NCI-H1105 treated with DMSO at 0.1 percent for 48 hours (cell line): ENCODE measurements at places on chromosomes 12 and 14.

DNA sequence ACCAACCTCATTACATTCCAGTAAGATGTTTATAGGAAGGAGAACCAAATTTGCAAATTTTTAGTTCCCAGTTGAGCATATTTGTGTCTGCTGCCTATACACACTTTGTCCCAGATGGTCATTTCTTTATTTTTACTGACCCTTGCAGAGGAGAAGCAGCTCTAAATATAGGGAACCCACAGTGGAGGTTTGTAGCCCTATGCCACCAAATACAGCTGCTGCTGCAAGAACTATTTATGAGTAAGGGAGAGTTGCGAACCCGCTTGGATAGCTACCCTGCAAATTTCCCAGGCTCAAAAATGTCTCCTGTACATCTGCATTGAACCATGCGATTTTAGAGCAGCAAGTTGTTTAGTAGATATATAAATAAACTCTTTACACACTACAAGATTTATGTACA lies 48.2 kb downstream of the NAV3 start:
- DNase-seq, result no peak

- DNase-seq, result no peak
Observed at GRCh38 chr12:10873378-10873777, 10.7 kb downstream of the PRH1 start.

GRCh38 chr14:32603992-32604565 lies 275.0 kb downstream of the AKAP6 start:
- DNase-seq, result no peak

DNA sequence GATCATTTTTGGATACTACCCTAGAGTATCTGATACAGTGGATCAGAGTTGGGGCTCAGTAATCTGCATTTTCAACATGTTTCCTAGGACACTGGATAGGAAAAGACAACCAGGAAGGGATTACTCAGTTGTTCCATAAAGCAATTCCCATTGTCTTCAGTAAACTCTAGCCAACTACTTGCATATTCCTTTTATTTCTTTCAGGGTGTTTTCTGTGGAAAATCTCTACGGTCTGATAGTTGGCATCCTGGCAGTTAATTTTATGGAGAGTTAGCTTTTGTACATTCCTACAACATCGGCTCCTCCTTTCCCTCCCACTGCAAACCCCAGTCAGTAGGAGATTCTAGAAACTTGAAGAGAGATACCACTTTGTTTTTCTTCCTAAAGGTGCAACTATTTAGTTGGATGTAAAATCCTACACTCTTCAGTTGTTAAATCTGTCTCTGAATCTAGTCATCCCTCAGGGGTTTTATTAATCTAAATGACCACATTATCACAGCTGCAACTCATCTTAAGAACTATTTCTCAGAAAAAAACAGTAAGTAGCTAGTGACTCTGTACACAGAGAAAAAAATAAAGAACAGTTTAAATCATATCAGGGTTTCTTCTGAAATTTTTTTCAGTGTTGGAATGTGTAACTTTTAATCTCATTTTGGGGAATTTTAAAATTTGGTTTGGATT lies 103.9 kb downstream of the PDE3A start:
- DNase-seq, result no peak

DNA sequence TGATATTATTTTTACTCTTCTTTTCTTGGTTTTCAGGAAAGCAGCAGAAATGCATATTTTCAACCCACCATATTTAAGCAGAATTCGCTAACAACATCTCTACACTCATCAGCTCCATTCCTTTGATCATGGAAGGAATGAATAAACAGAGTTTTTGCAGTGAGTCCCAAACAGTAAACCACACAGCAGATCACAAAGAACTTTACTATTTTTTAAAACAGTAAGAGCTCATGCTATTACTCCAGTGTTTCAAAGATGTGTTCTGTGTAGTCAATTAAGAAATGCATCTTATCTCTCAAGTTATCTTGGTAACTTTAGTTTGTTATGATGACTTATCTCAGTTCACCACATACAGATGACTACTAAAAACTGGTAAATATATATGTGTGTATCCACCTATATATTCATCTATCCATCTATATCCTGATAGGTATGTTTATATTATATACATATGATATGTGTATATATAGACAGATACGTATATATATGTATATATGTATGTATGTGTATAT lies 843.5 kb downstream of the BCL11B start:
- no peak for DNase-seq

DNA sequence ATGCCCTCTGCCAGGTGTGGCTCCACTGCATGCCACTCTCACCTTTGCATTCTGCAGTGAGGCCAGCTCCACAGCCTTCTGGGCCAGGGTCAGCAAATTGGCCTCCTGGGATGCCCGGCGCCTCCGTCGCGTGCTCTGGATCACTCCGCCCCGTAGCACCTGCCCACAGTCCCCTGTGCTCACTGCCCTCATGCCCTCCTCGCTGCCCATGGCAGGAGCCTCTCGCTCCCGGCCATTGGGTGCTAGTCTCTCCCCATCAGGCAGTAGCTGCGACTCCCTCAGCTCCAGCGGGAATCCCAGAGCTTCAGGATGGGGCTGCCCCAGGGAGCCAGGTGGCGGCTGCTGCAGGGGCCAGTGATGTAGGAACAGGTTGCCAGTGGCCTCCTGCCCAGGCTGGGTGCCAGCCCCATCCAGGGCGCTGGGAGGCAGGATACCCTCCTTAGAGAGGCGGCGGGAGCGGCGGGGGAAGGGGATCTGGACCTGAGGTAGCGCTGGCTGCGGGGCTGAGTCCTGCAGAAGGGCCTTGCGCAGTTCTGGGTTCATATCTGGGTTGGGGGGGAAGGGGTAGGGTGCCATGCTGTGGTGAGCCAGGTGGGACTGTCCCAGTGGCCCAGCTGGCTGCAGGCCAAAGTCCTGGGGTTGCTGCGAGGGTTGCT lies 24.5 kb upstream of the PNMA1 start:
- DNase-seq, result no peak

DNA sequence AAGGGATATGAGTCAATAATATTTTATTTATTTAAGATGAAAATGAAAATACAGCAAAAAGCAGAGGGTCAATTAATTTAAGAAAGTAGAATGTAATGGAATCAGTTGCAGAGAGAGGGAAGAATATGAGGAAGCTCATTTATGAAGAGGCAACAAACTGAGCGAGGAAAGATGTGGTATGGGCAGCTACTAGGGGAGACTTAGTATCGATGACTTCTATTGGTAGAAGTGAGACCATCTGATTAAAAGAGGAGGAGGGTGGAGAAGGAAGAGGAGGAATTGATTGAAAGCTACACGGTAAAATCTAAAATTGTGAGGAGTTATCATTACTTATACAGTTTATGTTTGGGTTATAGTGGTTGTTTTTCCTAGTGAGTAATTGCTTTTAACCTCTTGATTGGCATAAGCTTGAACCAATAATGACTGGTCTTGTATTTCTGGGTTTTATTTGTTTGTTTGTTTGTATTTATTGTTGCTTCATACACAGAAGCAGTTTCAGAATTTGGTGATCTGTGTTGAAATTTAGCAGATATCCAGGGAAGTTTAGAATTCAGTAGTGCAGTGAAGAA lies 121.0 kb downstream of the LRRIQ1 start:
- DNase-seq, result no peak

DNA sequence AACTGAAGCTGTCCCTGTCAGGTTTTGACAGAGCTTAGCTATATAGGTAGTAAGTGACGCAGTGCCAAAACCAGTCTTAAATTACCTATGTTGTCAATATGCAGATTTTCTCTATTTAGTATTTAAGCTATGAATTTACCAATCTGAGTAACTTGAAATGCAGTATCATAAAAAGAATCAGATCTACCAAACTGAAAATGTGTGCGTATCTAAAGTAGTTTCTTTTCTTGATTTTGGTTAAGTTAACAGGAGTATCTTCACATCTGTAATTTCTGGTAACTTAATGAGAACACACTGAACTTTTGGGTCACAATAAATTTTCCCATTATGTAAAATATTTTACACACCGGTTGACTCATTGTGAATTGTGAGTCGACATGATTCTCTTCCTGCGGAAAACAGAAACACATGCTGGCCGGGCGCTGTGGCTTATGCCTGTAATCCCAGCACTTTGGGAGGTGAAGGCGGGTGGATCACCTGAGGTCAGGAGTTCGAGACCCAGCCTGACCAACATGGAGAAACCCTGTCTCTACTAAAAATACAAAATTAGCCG lies 45.1 kb downstream of the TRAF3 start:
- DNase-seq, result no peak

DNA sequence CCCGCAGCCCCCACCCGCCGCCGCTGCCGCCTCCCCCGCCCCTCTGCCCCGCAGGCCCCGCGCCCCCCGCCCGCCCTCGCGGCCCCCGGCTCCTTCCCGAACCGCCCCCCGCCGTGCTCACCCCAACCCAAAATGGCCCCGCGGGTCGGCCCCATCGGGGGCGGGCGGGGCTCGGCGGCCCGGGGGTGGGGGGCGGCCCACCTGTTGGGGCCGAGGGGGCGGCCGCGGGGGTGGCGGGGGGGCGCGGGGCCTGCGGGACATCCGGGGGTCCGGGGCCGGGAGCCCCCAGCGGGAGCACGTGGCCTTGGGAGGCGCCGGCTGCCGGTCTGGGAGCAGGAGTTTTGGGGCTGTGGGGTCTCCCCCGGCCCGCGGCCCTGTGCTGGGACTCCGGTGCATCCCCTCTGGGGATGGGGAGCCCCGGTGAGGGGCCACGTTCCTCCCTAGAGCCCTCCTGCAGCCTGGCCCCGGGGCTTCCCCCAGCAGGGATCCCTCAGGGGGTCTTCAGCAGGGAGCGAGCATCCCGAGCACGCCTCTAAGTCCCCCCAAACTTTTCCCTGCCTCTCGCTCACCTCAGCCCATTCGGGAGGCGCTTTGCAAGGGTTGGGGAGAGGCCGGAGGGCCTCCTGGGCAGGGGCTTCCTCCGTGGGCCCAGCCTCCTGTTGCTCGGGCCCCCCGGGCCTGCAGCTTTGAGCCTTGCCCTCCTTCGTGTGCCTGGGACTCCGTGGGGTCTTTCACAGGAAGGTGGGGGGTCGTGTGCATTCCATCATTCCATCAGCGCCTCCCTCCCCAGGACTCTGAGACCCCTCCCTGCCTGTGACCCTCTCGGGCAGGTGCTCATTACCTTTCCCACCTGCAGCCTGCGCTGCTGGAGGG lies 710 bp downstream of the MTA1 start:
- DNase-seq, result no peak

DNA sequence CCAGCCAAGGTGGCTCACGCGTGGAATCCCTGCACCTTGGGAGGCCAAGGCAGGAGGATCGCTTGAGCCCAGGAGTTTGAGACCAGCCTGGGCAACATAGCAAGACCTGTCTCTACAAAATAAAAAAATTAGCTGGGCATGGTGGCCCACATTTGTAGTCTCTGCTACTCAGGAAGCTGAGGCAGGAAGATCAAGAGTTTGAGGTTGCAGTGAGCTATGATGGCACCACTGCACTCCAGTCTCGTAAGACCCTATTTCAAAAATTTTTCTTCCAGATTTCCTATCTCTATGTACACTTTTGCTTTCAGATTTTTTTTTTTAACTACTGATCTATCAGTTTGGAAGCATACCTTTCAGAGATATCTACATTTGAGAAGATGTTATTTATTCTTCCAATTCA lies 15.3 kb downstream of the SNX6 start:
- no peak for DNase-seq

DNA sequence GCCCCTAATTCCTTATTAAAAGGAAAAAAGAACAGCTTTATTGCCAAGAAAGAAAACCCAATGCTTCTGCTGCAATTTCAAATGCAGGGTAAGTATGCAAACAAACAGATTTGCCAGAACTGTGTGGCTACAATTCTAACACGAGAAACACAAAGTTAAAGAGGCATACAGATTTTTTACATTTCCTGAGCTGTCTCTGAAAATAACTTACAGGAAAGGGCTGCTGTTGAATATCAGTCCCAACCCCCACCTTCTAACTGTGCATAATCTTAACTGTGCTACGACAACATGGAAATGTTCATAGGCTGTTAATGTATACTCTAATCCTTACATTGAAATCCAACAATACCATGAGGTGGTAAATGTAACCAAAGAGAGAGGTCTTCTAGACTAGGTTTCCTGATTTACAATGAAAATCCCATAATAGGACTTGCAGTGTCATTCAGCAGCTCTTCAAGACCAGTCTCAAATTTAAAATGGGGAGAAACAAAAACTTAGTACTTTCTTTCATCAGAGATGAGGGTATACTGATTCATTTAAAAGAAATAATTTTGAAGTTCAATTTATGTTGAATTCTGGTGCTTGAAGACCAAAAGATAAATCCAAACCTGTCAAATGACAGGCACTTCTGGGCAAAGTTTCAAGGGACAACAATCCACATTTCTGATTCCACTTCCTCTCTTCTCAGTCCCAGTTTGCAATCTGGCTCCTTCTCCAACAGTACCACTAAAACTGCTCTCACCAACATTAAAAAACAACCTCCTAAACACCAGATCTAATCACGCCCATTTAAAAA lies 14.4 kb downstream of the FGD6 start:
- no peak for DNase-seq

- no peak for DNase-seq
Observed at GRCh38 chr14:87084908-87085307, 908.1 kb downstream of the GALC start.

- DNase-seq, result no peak
Observed at GRCh38 chr12:102441077-102441596, 39.2 kb downstream of the IGF1 start.

- DNase-seq, result no peak
Observed at GRCh38 chr12:28905220-28905955, 243.7 kb upstream of the FAR2 start.

GRCh38 chr14:103066399-103066798 lies 9.1 kb upstream of the CDC42BPB start:
- no peak for DNase-seq

GRCh38 chr14:31568161-31568560 lies 7.0 kb downstream of the NUBPL start:
- no peak for DNase-seq

- no peak for DNase-seq
Observed at GRCh38 chr14:102501751-102502315, 7.7 kb downstream of the ANKRD9 start.

GRCh38 chr14:102798926-102799325 lies 21.7 kb downstream of the TRAF3 start:
- DNase-seq, result no peak

DNA sequence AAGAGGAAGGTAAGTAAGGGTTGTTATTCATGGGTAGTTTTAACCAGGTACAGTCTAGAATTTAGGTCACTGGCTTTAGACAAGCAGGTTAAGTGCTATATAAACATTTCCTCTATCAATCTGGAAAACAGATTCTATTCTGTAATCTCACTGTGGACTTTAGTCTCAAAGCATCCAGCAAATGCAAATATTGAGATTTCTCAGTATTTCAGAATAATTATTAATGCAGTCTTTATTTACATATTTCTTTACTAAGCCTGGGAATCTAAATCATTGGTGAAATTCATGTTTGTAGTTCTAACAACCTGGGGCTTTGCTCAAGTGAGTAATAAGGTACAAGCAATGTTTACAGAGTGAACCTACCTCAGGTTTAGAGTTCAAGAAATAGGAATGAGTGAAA lies 61.9 kb downstream of the SLC41A2 start:
- DNase-seq, result no peak

- no peak for DNase-seq
Observed at GRCh38 chr12:120999191-121000120, 16.8 kb downstream of the C12orf43 start.

DNA sequence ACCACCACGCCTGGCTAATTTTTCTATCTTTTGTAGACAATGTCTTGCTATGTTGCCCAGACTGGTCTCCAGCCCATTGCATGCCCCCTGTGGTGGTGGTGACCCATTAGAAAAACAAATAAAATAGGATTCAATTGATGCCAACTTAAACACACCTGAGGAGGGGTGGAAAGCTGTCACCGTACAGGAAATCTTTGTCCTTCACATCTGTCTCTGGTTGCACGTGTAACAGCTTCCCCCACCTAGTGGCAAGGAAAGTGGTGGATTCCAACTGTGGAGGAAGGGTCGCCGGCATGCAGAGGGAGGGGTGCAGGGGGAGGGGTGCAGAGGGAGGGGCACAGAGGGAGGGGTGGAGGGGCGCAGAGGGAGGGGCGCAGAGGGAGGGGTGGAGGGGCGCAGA lies 26.1 kb upstream of the GPR68 start:
- no peak for DNase-seq
